Aorta (tissue), 5 donors: ENCODE measurements at places on chromosomes 13 and 19.

- no peak overlapping the region for H3K4me3 ChIP-seq
- DNase-seq, result peak; percentile 83
- no peaks in the 10 kb centered on the region for H3K27me3 ChIP-seq
- no peaks in the 10 kb centered on the region for H3K4me1 ChIP-seq
- H3K36me3 ChIP-seq, result no peaks in the 10 kb centered on the region
Measured at GRCh38 chr19:1069009-1069779, 2.2 kb downstream of the ARHGAP45 start.

DNA sequence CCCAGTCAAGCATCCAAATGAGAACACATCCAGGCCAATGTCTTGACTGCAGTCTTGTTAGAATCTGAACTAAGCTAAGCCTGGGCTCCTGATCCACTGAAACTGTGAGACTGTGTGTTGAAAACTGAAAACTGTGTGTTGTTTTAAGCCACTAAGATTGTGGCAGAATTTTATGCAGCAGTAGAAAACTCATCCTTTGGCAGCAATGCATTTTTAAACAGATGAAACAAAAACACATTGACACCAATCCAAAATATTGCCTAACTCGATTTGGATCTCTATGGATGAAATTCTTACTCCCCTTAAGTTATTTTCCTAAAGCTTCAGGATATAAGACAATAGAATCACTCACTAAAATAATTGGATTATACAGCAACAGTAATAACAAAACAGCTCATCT lies 202.3 kb upstream of the KLF12 start:
- H3K36me3 ChIP-seq, result no peaks in the 10 kb centered on the region
- H3K27ac ChIP-seq, result no peak overlapping the region
- H3K4me1 ChIP-seq, result no peaks in the 10 kb centered on the region
- no peak for DNase-seq

DNA sequence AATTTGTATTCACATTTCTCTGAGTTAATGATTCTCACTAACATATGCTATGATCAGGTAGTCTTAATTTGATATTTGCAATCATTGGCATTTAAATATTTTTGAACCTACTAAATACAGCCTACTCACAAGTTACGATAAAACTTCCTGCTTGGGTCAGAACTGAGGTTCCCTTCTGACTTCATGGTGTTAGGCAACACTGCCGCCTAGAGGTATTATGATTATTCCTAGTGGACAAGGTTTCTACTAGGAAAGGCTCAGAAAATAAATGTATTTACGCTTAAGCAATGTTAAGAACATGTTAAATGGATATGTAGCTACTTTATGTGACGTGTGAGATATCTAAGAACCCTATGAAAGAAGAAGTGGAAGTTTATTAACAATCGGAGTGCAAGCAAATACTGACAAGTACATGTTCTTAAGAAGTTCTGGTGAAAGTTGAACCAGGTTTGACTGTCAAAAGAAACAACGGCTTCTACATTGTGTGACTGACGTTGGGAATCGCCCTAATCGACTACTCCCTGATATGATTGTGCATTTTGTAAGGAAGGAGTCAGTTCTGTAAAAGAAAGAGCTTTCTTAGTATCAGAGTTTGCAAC lies 1395.8 kb downstream of the SLITRK5 start:
- no peaks in the 10 kb centered on the region for H3K27me3 ChIP-seq
- no peaks in the 10 kb centered on the region for H3K4me1 ChIP-seq
- H3K27ac ChIP-seq, result no peak overlapping the region
- no peak for DNase-seq
- H3K36me3 ChIP-seq, result no peaks in the 10 kb centered on the region
- H3K4me3 ChIP-seq, result no peak overlapping the region

DNA sequence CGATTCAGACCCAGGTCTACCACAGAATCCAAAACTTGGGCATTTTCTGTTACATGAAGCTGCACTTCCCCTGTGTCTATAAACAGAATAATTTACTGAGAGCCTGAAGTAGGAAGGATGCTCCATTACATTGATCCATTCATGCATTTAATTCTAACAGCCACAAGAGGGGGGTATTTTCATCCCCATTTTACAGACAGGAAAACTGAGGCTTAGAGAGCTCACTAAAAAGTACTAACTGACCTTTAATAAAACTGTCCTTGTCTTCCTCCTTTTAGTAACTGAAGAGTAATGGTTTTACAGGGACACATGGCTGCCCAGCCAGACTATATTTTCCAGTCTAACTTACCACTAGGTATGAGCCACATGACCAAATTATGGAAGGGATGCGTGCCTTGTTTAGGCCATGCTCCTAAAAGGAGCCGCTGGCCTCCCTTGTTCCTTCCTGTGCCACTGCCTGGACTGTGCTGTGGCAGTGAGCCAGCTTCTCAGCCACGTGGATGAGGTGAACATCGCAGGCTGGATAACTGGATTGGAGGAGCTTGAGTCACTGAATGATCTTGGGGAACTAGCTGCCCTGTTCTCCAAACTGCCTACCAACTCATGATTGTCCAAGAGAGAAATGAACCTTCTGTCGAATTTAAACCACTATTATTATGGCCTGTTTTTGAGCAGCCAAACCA lies 108.3 kb downstream of the DOCK9 start:
- no peak for DNase-seq
- H3K27me3 ChIP-seq, result no peaks in the 10 kb centered on the region
- no peak overlapping the region for H3K27ac ChIP-seq
- H3K4me3 ChIP-seq, result no peak overlapping the region
- no peaks in the 10 kb centered on the region for H3K4me1 ChIP-seq

DNA sequence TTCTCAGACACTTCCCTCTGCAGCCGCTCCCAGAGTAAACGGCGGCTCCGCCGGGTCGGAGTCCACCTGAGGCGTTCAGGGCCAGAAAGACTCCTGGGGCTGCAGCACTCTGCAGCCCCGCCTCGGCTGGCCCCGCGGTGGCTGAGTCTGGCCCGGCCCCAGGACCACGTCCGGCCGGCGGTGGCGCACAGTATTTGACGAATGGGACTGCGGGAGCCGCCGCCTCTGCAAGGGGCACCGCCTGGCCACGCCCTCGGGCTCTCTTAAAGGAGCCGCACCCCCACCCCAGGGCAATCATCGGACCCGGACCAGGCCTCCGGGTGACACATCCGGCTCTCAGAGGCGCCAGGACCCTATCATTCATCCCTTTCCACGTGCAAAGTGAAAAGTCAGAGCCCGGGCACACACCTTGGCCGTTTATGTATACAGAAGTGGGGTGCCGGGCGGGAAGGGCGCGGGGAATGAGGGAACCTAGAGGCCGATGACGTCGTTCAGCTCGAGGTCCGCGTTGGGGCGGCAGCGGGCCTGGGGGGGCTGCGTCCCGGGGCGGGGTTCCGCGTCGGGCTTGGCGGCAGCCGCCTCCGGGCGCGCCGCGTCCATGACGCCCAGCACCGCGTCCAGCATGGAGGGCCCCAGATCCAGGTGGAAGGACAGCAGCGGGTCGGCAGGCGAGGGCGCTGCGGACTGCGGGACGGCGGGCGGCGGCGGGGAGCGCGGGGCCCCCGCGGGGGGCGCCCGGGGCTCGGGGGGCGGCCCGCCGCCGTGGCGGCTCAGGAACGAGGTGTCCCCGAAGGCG lies 1.2 kb upstream of the LENG9 start:
- peak; percentile 97 for DNase-seq
- H3K4me3 ChIP-seq, result peak overlapping the region; percentile 39
- peak overlapping the region; percentile 62 for H3K27ac ChIP-seq
- no peaks in the 10 kb centered on the region for H3K4me1 ChIP-seq
- peaks cover 8% of the 10 kb centered on the region for H3K36me3 ChIP-seq

DNA sequence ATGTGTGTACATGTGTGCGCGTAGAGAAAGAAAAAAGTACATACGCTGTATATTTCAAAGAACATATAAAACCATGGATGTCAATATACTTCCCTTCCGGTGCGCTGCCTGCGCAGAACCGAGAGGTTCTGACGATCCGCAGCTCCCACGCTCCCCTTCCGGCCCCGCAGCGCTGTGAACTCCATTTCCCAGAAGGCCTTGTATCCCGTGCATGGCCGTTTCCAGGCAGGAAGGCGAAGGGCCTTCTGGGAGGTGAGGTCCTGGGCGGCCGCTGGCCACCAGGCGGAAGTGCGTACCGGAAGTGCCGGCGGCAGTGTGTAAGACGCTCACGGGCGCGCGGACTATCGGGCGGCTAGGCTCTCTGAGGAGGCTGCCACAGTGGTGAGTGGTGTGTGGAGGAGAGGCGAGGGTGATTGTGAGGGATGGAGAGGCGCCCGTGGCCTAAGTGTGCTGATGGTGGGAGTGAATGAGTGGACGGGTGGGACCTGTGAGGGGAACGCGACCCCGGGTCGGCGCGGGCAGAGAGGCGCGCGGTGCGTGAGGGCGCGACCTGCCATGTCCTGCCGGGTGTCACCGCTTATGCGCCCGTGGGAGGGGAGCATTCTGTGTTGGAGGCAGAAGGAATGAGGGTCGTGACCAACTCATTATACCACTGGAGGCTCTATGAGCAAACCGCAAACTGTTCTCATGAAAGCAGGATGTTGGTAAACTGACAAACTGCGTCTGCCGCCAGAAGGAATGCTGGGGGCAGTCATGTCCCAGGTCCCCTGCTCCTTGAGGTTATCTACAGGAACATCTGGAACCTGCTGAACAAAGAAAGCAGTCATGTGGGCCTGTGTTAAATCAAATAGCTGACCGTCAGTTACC lies at the start of gene ERVK3-1:
Gene ERVK3-1 (plus strand): TSS at position 313 of the 867 bp plus-strand sequence. CDS start 6,792 bp downstream, outside the sequence.
- H3K27me3 ChIP-seq, result no peaks in the 10 kb centered on the region
- peak within 1 kb of the TSS; percentile 66 for H3K27ac ChIP-seq
- peaks cover 6% of the 10 kb centered on the region for H3K4me1 ChIP-seq
- H3K36me3 ChIP-seq, result no peaks in the 10 kb centered on the region
- peak within 1 kb of the TSS; percentile 85 for H3K4me3 ChIP-seq
- DNase-seq, result peak; percentile 99
